ENCODE measurements at places on chromosomes 4 and X. TPM values are rescaled to one million over a fixed set of nuclear protein-coding genes. Genes with fewer than 3 reads are reported as not detected.

NDP gene
- 2.3 TPM for polyA plus RNA-seq

UGT2A1 gene
- polyA plus RNA-seq = 3.3 TPM

PJA1 gene
- polyA plus RNA-seq = 103 TPM

TCEAL3 gene
- polyA plus RNA-seq = 35.3 TPM

DNA sequence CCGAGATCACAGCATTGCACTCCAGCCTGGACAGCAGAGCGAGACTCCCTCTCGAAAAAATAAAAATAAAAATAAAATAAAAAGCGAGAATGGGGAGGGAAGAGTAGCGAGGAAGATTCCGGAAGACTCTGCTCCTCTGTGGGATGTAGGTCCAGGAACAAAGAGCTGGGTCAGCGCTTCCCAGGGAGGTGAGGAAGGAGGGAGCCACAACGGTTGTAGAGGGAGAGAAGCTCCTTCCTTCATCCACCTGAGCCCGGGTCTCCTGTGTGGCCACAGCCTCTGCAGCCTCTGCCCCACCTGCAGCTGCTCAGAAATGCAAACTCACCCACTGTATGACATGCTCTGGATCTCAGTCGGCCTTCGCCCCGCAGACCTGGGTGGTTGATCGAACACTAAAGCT lies 3.8 kb upstream of the PPP2R3B start:
- no peak for DNase-seq

DNA sequence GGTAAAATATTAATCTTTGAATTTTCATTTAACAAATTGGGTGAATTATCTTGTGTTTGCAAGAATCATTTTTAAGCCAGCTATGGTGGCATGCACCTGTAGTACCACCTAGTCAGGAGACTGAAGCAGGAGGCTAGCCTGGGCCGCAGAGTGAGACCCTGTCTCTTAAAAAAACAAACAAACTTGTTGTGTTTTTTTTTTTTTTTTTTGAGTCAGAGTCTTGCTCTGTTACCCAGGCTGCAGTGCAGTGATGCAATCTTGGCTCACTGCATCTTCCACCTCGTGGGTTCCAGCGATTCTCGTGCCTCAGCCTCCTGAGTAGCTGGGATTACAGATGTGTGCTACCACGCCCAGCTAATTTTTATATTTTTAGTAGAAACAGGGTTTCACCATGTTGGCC lies 2.2 kb downstream of the TXLNG start:
- no peak for DNase-seq

DNA sequence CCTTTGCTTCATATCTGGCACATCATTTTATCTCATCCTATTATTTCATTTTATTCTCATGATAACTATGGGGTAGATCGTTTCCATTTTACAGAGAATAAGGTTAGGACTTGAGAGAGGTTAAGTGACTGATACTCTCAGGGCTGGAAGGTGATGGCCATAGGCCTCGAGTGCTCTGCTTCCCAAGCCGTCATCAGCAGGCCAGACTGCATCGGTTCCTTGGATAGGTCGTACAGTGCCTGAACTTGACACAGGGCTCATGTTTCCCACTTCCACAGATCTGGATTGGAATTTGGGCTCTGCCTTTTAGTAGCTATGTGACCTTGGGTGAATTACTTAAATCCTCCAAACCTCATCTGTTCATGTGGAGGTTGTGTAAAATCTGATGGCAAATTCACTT lies 81.4 kb downstream of the TMEM131L start:
- DNase-seq = no peak

GRCh38 chrX:154827194-154828015 lies 7.1 kb downstream of the SMIM9 start:
- no peak for DNase-seq

DNA sequence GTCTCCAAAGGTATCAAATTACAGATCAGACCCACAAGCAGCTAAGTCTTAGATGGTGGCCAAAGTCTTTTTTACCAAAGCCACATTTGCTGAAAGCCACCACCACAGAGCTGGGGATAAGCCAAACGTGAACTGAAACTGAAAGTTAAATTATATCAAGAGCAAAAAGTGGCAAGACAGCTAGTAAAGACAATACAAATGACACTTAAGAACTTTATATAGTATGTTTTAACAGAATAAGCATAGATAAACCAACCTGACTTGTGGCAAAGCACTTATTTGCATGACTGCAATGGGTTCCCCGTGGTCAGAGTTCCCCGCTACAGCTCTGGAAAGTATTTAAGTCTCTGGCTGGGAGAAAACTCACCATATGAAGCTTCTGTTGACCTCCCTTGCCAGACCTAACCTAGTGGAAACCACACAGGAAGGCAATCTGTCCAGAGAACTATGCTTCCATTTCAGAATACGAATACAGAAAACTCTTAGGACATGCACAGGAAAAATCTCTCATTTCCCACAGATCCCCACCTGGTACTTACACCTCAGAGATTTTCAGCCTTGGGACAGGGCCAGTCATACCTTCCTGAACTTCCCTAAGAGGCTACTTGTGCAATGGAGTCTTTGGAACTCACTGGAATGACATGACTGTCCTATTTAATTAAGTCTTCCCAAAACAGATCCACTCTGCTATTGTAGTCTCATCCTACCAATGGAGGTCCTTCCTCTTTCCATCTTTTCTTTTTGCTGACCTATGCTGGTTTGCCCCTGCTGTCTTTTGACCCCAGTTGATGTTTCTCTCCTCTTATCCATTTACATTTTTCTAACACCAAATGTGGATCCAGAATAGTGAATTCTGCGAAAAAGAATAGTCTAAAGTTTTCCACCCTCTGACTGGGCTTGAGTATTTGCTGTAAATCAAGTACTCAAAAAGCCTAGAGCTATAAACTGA lies 225.1 kb downstream of the NR3C2 start:
- no peak for DNase-seq

- DNase-seq = no peak
Observed at GRCh38 chrX:7119950-7120877, 27.3 kb upstream of the STS start.

DNA sequence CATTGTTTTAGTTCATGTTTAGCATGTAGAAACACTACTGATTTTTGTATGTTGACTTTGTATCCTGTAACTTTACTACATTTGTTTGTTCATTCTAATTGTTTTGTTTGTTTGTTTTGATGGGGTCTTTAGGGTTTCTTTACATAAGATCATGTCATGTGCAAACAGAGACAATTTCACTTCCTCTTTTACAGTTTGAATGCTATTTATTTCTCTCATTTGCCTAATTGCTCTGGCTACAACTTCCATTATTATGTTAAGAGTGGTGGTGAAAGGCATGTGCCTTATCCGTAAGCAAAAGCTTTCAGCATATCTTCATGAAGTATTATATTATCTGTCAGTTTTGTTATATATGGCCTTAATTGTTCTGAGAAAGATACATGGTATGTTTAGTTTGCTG lies 571.1 kb downstream of the PCDH7 start:
- no peak for DNase-seq

GRCh38 chr4:55834086-55834795 lies 14.7 kb downstream of the EXOC1L start:
- no peak for DNase-seq

DNA sequence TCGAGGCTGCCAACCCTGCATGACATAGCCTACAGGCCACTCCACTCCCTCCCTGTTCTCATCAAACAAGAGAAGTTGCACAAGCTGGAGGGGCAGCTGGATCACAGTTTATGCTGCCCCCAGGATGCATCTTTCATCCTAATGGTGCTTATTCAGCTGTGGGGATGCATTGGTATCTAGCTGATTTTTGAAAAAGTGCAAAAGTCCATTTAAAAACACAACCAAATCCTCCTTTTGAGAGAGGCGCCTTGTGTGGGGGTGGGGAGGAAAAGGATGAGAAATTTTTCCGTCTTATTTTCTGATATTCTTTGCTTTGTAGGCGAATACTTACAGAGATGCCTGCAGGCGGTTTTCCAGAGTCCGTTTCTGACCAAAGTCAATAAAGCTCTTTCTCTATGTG lies 276.4 kb upstream of the BOD1L1 start:
- no peak for DNase-seq

All from right renal cortex interstitium (tissue), 3 donors.